WTC11 (cell line): ENCODE measurements at places on chromosomes 11 and 22. TPM values are rescaled to one million over a fixed set of nuclear protein-coding genes. Genes with fewer than 3 reads are reported as not detected.

DNA sequence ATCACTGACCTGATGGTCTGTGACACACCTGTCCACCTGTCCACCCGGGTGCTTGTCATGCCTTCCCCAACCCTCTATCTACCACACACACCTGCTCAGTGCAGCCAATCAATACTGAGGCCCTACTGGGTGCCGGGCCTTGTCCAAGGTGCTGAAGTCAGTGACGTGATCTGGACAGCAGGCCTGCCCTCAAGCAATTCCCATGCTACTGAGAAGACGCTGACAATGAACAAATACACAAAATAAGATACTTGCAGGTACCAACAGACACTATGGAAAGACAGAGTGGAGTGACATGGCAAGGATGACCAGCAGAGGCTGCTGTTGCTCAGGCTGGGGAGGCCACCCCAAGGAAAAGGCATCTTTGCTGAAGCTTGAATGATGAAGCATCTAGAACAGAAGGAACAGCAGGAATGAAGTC is 21.2 kb downstream of the PLAAT3 start:
- DNase-seq: peak; percentile 49

DNA sequence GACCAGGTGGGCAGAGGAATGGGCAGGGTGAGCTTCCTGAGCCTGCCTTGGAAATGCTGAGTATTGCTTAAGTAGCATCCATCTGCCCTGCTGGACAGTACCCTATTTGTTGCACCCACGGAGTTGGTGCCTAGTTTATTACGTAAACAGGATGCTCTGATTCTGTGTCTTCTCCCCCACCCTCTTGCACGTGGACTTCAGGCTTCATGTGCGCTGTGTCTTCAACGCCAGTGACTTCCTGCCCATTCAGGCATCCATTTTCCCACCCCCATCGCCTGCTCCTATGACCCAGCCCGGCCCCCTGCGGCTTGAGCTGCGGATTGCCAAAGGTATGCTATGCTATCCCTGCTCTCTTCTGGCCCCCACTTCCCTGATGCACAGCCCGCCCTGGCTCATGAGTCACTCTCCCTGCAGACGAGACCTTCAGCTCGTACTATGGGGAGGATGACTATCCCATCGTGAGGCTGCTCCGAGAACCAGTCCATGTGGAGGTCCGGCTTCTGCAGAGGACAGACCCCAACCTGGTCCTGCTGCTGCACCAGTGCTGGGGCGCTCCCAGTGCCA is 5.7 kb downstream of the ZP1 start:
- DNase-seq: peak; percentile 54

Gene NTM
- 11.5 to 16.4 TPM (median 14.5 TPM) in 3 replicates for total RNA-seq

Gene C11orf91
- total RNA-seq: 0.22 TPM in 1 of 3 replicates, not detected in the others

Gene KDELR3
- 5.7 to 10.3 TPM (median 7.7 TPM) in 3 replicates for total RNA-seq

Gene ELF5
- total RNA-seq: not detected in 3 replicates

Gene LRRC74B
- total RNA-seq: not detected in 3 replicates
